ENCODE measurements at places on chromosomes 12 and 14.

DNA sequence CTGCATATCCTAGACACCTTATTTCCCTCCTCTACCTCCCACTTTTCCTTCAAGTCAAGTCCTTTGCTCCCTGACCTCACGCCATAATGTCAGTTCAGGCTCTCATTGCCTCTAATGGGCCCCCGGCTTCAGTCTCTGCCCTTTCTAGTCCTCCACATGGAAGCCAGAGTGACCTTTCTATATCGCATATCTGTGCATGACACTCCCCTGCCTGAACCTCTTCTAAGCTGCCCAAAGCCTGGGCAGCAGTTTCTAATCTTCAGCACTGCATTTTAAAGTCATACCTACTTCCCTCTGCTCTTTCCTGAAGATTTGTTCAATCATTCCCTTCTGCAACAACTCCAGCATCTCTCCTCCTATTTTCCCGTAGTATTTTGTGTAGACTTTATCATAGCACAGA lies 45.5 kb downstream of the ESR2 start:
- no peak for DNase-seq

- no peak for DNase-seq
These were observed 27.9 kb downstream of the MOAP1 start for GRCh38 chr14:93156693-93157369.

DNA sequence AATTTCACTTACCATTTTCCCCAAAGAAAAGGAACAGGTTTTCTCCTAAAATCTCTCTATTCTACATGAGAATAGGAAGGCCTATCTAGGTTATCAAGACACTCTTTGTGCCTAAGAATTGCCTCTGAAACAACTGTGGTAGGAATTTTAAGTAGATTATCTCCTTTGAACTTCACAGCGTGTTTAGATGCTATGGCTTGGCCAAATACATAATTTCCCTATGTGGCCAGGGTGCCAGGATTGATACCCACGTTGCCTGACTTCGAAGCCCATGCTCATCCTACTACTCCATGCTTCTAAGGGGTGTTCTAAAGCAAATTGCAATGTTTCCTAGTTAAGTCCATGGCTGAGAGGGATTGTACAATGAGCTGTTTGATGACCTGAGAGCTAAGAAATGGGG lies 241.5 kb upstream of the FBXO33 start:
- DNase-seq: no peak

- DNase-seq: no peak
These were observed 50.3 kb downstream of the TDP1 start for GRCh38 chr14:90005939-90006530.

DNA sequence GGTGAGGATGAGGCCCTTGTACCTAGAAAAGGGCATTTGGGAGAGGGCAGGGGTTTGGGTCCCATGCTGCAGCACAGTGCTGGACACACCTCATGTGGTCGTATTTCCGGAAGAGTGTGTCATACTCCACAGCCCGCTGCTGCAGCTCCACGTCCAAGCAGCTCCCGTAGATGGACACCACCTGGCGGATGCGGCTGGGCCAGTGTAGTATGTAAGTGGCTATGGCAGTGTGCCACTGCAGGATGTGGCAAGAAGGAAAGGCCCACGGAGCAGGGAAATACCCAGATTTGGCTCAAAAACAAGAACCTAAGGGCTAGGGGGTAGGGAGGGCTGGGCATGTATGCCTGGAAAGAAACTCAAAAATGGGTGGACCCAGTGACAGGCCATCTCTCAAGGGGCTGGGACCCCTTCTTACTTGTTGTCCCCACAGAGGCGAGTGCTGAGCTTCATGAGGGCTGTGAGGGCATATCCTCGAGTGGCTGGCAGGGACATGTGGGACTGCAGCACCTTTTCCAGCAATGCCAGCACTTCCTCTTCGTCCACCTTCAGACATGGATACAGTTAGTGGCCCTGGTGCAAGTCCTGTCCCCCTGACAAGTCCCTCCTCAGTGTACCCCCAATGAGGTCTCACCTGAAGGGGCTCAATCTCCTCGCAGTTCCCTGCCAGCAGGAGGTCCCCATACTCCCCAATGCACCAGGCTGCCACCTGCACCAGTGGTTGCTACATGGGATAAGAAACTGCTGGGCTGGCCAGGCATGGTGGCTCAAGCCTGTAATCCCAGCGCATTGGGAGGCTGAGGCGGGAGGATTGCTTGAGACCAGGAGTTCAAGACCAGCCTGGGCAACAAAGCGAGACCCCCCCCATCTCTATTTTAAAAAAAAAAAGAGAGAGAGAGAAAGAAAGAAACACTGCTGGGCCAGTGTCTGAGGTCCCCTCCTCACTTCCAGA lies 5.4 kb downstream of the AP1G2 start:
- DNase-seq: no peak

All from GM12865 (cell line).